Mesendoderm (in vitro differentiated cells): ENCODE measurements at places on chromosomes 13 and 19.

GRCh38 chr13:30143666-30144400 lies 163.5 kb downstream of the KATNAL1 start:
- DNase-seq, result no peak

GRCh38 chr13:99067159-99067985 lies 89.5 kb upstream of the DOCK9 start:
- peak; percentile 92 for DNase-seq

- DNase-seq, result no peak
Observed at GRCh38 chr13:50934735-50935435, 25.3 kb downstream of the RNASEH2B start.

DNA sequence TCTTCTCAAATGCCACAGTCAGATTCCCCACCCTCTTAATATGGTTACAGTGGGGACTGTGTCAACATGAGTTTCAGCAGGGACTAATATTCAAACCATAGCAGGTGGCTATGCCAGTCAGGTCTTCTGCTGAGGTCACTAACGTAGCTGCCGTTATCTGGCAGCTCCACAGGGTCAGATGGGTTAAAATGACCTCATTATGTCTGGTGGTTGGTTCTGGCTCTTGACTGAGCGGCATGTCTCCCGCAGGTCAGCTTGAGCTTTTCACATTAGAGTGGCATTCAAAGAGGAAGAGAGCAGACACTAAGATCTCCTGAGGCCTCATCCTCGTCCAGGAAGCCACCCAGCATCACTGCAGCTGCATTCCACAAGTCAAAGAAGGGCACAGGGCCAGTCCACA lies 21.4 kb upstream of the IPO5 start:
- DNase-seq, result peak; percentile 23

DNA sequence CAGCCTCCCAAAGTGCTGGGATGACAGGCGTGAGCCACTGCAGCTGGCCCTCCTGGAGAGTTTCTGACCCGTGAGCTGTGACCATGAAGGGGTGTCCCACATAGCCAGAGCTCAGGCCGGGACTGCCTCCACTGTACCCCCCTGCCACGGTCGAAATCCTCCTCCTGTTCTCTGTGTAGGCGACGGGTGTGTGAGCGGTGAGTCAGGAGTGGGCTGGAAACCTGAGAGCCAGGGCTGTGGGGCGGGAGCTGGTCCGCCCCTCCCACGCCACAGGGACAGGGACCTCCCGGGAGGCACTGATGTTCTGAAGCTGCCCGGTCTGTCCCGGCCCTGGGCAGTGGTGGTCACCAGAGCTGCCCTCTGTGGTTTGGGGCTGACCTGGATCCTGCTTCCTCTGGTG lies 3.9 kb downstream of the WDR18 start:
- no peak for DNase-seq

GRCh38 chr13:34738254-34738992 lies 203.6 kb upstream of the NBEA start:
- no peak for DNase-seq
